ENCODE measurements at places on chromosomes 3 and 15.

DNA sequence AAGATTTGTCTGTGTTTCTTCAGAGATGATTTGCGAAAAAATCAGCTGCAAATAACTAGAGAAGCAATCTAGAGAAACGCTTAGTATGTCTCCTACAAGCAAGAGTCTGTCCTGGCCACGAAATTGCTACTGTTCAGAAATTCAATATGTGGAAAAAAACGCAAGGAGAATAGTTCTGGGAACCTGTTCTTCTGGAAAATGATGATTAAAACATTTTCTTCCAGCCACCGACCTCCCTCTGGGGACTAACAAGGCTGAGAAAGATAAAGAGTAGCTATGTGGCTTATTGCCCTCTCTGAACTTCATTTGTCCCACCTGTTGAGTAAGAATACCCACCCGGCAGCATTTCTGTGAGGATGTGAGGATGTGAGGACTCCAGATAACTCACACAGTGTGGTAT, 31.6 kb downstream of the SNTN start:
- no peak for DNase-seq

DNA sequence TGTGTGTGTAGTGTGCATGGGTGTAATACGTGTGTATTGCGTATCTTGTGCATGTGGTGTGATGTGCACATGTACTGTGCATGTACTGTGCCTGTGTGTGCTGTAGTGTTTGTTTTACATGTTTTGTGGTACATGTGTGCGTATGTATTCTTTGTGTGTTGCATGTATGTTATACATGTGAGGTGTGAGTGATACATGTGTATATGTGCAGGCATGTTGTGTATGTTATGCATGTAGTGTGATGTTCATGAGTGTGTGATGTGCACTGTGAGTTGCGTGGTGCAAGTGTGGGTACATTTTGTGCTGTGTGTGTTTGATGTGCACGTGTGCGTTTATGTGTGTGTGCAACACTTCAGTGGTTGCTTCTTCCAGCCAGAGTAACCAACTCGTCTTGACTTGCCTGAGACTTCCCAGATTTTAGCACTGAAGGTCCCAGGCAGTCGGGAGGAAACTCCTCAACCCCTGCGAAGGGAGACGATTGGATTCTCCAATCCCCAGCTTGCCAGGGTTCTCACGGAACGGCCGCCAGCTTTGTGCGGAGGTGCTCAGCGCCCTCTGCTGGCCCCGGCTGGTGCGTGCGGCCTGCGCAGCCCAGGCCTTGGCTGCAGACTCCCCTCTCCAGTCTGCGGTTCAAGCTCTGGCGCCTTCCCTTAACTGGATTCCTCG, 3.6 kb downstream of the GALNT15 start:
- peak; percentile 67 for DNase-seq

- no peak for DNase-seq
Measured at GRCh38 chr3:170631755-170632488, 46.0 kb upstream of the SLC7A14 start.

GRCh38 chr15:80777137-80777536, 2.0 kb upstream of the CEMIP start:
- DNase-seq: no peak

DNA sequence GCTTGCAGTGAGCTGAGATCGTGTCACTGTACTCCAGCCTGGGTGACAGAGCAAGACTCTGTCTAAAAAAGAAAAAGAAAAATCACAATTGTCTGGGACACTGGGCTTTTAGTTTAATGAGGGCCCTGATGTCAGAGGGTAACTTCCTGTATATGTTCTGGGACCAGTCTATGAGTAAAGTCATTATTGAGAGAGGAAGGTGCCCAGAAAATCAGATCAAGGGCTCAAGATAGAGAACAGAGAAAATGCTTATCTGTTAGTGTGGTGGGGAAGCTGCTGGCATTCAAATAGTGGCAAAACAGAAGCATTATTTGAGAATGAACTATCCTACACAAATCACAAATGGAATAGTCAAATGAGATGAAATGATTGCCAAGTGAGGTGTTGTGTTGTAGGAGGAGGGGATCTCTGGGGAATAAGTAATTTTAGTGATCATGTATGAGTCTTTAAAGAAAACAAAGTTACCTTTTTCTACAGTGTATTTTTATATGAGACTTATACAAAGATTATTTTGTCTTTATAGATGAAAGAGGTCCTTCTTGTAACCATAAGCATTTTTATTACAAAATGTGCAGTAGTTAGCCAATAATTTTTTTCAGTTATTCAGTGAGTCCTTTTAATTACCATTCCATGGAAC, 13.4 kb downstream of the ARIH2 start:
- DNase-seq: no peak

DNA sequence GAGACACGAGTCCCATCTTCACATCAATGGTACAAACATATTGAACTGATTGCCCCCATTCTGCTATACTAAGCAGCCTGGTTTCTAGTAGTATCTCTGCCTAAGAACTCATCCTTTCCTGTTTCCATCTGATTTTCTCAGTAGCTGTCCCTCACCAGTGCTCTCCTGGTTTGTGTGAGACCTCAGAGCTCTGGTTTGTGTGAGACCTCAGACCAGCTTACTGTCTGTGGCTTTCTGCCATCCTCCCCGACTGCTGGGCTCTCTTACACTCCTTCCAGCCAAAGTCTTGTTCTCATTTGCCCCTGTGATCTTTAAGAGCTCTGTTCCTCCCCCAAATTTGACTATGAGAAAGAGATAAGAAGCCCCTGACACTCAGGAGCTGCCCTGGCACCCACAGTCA, 41.1 kb upstream of the NEDD4 start:
- DNase-seq: no peak

DNA sequence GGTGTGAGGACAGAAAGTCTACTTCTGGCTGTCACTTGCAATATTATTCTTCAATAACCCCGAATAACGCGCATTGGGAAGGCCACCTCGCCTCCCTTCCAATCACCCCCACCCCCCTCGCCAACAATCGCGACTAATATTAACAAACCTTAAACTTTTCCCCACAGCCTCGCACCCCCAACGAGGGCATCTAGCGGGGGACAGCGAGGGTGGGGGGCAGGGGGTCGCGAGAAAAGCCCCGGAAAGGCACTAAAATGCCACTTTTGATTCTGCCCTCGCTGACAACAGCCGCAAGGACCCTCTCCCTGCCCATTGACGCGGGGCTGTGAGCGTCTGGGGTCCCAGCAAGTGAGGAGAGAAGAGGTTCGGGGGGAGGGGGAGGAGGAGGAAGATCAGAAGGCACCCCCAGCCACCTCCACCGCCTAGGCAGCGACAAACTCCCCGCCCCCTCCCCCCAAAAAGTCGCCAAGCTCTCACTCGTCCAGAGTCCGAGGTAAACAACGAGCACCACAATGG, 868 bp downstream of the SATB1 start:
- DNase-seq: no peak

- DNase-seq: peak; percentile 23
Measured at GRCh38 chr3:107985496-107985895, 105.3 kb downstream of the CD47 start.

DNA sequence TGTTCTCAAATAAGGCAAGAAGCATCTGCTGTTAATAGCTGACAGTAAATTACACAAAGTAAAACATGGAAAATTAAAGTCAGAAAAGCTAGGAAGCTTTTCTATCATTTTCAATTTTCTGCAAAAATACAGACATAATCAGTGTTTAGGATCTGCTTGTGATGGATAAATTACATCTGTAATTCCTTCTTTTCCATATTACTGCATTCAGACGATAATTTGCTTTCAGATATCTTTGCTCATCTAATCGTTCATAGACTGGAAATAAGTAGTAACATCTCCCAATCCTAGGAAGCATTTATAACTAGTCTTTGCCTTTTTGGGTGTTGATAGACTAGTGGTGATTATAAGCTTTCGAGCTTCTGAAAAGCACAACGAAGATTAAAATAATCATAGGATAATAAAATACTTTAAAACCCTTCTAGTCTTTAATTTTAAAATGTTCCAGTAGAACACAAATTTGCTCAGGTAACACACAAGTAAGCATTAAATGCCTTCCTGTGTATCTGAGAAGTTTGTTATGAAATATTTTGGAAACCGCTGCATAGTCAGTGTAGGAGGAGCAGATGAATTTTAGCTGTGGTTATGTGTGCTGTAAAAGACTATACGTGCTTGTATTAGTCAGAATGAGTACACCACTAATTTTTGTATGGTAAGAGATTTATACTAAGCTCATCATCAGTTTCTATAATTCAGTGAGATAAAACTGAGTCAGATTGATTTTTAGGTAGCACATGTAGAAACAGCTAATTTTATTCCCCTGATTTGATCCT, 41.0 kb downstream of the MBNL1 start:
- DNase-seq: no peak

GRCh38 chr3:204102-204501, 7.5 kb downstream of the CHL1 start:
- DNase-seq: no peak

DNA sequence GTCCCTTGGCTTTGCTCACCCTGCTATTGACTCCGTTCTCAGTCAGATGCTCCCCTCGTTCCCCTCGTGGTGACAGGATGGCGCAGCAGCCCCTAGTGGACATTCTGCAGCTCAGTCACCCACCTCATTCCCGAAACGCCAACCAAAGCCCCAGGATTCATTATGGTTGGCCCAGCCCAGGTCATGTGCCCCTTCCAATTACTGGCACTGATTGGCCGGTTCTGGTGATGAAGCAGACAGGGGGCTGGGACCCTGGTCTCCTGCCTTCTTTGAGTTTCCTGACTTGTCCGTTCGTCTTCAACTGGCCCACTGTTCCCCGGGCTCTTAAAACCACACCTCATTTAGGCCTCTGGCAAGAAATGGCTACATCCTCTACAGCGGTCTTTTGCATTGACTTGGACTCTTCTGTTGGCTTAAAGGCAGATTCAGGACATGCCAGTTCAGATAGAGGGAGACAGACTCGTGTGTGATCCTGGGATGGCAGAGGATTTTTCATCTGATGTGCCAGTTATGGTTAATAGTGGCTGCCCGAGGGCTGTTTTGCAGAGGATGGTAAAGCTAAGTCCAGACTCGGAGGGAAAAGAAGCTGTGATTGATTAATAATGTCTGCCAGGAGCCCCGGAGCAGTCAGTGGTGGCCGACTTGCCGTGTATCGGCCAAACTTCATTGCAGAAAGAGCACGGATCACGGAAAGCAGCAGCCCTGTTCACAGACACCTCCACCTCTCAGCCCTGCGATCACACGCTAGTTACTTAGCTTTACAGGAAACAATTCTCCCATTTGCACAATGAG, 37.8 kb downstream of the LSM3 start:
- DNase-seq: peak; percentile 6

DNA sequence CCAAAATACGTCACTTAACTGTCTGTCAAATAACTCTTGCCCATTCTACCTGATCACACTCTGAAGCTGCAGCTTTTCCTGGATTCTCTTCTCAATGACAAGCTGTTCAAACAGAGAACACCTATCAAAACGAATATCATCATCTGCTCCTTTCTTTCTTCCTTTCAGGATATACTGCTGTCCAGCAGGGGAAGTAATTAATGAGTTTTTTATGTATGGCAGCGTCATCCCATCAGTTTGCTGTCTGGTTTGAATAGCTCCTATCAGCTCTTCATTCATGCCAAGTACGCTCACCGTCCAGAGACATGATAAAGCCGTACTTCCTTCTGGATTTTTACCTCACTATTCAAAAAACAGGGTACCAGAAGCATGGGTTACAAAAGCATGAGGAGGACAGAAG, at the start of gene CHRM5:
Gene CHRM5 (plus strand): TSS at position 274 of the 400 bp plus-strand sequence. CDS start 94,221 bp downstream, outside the sequence.
- no peak for DNase-seq
